ENCODE measurements at places on chromosomes 5 and 9.

GRCh38 chr9:114386361-114386885 lies 1.4 kb downstream of the AKNA start:
- DNase-seq, result no peak

- DNase-seq, result no peak
Observed at GRCh38 chr9:107708791-107709190, 219.2 kb upstream of the KLF4 start.

GRCh38 chr5:85388770-85389169 lies 1004.1 kb upstream of the EDIL3 start:
- DNase-seq, result no peak

GRCh38 chr5:127813633-127814587 lies 110.7 kb downstream of the CCDC192 start:
- no peak for DNase-seq

DNA sequence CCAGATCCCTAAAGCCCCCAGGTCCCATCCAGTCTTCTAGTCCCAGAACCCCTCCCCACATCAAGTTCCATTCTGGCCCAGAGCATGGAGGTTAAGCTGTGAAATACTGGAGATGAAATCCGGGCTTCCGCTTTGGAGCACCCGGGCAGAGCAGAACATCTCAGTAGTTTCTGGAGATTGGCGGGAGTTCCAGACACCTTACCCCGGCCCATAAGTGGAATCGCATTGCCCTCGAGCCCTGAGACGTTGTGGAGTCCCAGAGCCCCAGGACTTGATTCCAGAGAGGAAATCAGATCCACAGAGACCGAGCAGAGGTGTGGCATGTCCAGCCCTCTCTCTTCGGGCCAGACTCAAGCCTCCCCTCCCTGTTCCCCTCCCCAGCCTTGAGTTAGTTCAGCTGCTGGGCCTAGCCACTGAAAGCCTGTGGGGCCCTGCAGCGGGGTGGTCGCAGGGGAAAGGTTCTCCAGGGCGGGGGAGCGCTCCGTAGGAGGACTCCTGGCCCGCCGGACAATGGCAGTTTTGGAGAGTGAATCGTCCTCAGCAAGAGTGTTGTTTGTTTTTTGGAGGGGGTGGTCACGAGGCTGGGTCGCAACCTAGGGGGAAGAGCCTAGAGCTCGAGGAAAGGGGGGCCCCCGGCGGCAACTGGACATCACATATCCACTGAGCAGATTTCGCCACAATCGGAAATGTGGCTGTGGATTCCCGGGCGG lies 1.0 kb upstream of the PAX5 start:
- no peak for DNase-seq

DNA sequence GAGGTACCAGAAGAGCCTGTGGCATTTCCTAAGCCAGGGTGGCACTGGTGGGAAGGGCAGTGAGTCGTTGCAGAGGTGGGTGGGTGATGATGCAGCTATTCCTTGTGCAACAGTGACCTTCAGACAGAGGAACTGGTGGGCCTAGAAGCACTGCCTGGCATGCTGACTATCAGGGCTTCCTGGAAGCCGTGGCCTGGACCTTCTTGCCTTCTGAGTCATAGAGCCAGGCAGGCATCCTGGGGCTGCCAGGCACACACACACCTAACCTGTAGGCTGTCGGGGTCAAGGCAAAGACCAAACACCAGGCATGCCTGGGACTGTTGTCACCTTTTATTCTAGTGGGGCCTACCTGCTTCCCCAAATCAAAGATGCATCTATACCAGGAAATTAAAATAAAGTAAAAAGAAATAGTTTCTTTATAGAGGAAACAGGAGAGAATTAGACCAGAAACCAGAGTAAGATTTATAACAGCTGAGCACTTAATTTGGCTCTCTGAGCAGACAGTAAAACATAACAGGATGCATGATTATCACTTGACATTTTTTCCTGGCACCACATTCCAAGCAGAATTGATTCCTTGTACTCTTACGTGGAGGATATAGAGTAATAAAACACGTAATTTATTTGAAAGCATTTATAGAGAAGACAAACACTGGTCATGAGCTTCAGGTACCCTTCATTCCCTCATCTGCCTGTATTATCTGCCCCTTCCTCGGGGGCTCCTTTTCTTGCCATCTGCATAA lies 25.1 kb downstream of the NANS start:
- DNase-seq, result no peak

DNA sequence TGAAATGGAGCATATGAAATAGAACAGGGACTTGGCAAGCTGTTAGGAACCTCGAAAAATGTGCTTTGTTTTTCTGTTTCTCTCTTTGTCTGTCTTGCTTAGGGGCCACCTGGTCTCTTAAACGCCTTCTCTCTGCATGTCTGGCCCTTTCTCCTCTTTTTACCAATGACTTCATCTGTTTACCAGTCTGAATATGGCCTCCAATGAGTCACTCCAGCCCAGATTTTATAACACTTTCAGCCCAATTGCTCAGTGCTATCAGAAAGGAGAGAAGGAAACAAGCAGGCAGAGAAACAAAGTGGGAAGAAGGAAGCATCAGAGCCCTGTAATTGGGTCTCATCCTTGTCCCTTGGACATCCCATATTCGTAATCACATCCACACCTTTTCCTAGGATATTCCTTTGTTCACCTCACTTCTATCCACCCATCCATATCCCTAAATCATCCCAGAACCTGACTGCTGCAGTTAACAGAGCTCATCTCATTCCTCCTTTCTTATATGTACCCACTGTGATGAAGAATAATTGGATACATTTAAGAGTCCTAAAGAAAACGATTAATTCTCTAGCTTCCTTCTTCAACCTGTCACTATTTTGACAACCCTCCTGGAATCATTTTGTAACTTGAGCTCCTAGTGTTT lies 151.8 kb upstream of the GPR151 start:
- DNase-seq, result no peak

DNA sequence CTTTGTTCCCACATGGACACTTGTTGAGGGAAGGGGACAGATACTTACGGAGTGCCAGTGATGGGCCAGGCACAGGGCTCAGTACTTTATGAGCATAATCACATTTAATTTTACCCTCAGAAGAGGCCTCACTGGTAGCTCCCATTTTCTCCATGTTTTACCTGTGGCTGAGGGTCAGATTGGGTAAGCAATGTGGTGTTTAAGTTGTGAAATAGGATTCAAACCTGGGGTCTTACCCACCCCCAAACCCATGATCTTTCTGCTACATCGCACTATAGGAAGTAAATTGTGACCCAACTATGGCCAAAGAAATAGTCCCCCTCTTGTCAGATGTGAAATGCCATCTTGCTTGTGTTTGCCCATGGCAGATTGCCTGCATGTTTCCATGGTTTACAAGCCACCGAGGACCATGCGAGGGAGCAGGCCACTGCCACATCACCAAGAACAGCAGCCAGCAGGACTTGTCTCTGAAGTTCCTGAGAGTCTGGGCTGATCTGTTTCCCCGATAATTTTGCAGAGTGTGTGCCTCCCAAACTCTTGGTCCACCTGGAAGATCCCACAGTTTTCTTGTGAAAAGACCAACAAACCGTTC lies 95.4 kb downstream of the MACROH2A1 start:
- no peak for DNase-seq

- no peak for DNase-seq
Observed at GRCh38 chr5:137355708-137356107, 143.4 kb downstream of the SPOCK1 start.

DNA sequence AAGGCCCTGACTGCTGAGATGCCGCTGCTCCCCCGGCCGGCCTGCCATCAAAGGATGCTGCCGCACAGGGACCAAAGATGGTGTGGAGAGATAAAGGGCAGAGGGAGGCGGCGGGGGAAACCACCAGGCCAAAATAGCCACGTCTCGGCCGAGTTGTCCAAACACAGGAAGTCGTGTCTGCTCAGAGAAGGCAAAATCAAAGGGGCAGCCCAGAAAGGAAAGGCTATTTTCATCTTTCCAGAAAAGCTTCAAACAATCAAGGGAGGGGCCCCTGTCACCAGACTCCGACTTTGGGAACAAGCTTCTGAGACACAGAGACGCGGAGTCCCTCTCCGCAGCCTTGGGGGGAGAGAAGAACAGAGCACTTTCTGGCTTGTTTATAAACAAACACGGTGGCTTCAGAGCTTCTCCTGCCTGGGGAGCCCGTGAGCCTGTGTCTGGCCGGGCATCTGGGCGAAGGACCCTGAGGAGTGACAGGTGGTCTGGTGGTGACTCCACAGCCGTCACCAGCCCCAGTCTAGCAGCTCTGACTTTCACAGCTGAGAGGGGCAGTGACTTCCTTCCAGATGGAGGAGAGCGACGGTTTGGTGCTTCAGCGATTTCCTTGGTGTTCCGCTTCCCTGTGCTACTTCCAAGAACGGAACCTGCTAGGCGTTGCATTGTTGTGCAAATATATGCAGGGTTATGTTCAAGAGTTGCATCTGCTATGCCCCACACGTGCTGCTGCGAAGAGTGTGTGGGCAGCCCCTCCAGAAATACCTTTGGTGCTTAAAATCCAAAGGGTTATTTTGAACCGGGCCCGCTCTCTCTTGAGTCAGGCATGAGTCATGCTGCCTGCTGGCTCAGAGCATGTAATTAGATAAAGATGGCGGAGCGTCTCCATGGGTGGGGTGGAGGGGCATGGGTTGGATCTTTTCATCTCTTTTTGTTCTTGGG lies 24.0 kb downstream of the ADAMTSL2 start:
- DNase-seq, result no peak

GRCh38 chr9:135909371-135909770 lies 2.0 kb upstream of the CAMSAP1 start:
- no peak for DNase-seq

All from HuH-7 (cell line).